Putamen (tissue), 1 donor: ENCODE measurements at places on chromosomes 7 and 10.
A peak's percentile ranks its signal among the peaks of the same experiment; 100 is the strongest.

DNA sequence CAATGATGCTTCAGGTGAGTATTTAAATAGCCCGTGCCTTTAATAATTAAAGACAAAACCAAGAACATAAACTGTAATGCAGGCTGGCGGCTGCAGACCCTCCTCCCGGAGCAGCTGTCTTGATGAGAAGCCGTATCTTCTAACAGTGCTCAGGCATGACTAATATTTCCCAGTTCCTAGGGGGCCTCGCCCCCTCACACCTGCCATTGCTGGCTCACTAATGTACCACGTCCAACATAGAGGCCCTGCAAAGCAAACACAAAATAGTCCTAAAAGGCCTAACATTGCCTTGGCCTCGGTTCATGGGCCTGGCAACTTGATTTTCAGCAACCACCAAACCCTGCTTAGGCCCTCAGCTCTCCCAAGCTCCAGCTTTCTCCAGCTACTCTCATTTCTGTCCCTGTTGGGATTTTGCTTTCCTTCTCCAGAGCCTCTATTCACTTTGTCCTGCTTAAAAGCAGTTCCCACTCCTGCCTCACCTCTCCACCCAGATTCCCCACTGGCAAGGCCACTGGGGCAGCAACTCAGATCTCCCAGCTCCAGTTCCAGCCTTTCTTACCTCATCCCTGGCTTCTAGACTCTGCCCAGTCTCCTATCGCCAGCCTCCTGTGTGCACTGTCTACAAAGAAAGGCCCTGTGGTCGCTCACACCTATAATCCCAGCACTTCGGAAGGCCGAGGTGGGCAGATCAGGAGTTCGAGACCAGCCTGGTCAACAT is 16.2 kb downstream of the SORBS1 start:
- no peak for DNase-seq

DNA sequence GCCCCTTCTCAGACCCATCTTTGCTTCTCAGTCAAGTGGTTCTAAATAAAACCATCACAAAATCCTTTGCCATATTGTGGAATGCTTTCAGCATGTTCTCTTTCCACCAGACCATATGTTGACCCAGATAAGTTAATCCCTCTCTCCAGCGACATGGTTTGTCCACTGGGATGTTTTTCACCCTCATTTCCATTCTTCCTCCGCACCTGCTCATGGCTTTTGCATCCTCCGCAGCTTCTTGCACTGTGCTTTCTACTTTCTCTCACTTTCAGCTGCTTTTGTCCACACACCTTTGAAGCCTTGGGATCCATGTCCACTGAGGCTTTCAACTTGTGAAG is 52.3 kb upstream of the WAC start:
- no peak for DNase-seq

DNA sequence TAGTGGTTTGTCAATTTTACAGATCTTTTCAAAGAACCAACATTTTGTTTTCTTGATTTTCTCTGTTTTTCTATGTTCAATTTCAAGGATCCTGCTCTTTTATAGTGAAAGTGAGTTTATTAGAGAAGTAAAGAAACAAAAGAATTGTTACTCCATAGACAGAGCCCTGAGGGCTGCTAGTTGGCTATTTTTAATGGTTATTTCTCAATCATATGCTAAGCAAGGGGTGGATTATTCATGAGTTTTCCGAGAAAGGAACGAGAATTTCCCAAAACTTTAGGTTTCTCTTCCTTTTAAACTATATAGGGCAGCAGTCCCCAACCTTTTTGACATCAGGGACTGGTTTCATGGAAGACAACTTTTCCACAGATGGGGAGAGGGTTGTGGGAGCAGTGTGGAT is 165.0 kb downstream of the CCSER2 start:
- DNase-seq: no peak

GRCh38 chr7:150848561-150849115 is 3.7 kb upstream of the AOC1 start:
- no peak for DNase-seq

DNA sequence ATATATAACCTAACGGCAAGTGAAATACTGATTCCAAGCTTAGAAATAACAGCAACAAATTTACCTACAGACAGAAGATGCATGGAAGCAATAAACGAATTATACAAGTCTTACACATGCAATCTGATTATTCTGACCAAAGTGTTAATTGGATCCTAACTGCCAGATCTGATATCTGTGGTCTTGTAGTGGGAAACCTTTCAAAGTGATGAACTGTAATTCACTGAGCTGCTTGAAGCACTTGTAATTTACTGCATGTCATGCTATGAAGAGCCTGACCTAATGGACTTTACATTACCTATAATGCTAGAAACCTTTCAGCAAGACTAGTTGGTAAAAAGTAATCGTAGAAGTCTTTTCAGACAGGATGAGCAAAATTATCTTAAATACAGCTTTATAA is 205.6 kb downstream of the FOXP2 start:
- no peak for DNase-seq

DNA sequence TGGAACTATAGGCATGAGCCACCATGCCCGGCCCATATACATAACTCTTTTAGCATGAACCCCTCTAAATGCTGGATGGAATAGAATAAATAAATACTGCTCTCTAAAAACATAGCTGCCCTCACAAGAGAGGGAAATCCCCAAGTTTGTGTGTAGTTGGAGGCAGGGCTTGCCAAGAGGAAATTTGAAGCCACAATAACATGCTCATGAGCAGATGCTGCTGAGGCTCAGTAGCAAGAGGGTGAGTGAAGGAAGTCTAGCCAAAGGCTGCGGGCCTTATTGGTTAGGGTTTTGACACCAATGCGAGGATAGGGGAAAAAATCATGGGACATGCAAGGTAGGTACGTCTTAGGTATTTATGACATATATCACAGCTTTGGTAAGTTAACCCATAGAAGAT is 17.3 kb downstream of the TPK1 start:
- DNase-seq: no peak

DNA sequence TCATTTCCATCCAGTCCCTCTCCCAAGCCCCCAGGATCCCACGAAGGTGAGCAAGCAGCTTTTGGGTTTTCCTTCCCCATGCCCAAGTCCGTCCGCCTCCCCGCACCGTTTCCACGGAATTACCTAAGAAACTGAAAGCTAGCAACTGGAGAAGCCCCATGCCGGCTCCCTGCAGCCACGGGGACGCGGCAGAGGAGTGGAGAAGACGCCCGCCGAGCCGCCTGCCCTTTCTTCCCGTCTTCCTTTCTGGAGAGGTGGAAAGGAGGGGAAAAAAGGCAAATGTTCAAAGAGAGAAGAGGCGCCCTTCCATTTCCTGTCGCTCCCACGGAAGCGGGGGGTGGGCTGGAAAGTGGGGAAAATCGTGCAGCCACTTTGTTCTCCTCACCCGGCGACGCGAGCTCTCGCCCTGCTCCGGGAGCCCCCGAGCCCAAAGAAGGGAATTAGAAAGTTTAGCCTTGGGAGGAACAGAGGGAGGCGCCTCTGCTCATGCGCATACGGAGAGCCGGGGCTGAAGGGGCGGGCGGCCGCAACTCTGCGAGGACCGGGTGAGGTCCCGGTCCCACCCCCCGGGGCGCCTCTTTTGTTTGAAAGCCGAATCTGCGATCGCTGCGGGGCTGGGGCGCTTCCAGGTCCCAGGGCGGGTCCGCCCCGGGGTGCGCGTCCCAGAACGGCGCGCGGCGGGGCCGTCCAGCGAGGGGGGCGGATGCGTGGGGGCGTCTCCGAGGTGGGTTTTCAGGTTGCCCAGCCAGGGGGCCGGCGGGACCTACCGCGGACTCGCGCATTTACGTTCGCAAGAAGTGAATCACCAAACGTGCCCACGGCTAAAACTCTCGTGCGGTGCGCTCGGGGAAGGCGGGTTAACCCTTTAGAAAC is at the start of gene LAMB1:
LAMB1 (minus strand) TSS at position 436 of the 873 bp plus-strand sequence; CDS start at position 160, 276 bp downstream.
- DNase-seq: no peak

DNA sequence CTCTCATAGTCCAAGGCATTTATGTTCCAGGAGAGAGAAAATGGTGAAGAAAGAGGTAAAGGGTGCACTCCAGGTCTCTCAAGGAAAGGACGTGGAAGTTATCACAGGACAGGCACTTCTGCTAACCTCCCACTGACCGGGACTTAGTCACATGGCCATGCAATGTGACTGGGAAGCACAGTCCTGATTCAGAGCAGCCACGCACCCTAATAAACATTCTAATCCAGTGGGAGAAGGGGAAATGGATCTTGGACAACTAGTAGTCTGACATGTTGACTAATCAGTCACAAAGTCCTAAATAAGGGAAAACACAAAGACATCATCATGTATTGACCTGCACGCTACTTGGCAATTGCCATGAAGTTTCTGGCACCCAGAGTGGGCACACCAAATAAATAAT is 417.5 kb upstream of the ZMIZ1 start:
- DNase-seq: no peak

- no peak for DNase-seq
These were observed 560.2 kb downstream of the CALN1 start for GRCh38 chr7:71851776-71852498.

DNA sequence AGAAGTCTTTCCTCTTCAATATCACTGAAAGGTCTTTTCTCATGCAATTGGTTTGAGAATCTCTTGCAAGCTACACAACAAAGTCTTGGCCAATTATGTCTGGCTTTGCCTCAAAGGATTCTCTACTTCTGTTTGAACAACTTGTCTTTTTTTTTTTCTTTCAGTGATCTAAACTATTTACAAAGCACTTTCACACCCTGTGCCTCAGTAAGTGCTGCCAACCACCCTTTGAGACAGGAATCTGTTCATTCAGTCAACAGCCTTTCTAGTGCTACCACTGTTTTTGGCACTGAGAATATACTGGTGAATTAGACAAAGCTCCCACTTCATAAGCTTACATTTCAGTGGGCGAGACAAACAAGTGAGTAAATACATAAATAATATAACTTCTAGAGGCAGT is 26.9 kb upstream of the SDK1 start:
- no peak for DNase-seq

DNA sequence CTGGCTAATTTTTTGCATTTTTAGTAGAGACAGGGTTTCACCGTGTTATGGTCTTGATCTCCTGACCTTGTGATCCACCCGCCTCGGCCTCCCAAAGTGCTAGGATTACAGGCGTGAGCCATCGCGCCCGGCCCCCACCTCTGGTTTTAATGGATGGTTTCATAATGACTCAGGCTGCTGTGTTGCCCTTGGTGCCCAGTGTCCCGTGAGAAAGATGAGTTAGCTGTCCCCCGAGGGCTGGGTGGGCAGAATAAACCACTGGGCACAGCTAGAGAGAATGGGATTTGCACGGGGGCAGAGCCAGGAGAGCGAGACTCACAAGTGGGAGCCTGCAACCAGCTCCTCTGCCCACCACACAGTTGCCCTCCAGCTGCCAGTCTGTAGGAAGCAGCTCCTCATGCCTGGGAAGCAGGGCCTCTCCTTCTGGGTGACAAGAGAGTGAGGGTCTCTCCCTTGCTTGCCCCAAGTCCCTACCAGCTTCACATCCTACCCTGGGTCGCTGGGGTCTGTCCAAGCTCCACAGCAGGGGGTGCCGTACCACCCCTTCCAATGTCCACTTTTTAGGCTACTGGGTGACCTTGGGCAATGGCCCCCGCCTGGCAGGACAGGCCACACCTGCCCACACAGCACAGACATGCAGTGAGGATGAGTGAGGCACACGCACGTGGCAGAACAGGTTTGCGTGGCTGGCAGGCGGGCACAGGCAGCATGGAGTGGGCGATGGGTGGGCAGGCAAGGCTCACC is 16.1 kb upstream of the NDST2 start:
- DNase-seq: no peak

GRCh38 chr7:158705234-158705850 is 738 bp upstream of the NCAPG2 start:
- DNase-seq: peak; percentile 25

- DNase-seq: no peak
These were observed 140.0 kb upstream of the TCERG1L start for GRCh38 chr10:131451407-131452015.

- DNase-seq: peak; percentile 25
These were observed 109.6 kb downstream of the WNT2 start for GRCh38 chr7:117212969-117213877.

DNA sequence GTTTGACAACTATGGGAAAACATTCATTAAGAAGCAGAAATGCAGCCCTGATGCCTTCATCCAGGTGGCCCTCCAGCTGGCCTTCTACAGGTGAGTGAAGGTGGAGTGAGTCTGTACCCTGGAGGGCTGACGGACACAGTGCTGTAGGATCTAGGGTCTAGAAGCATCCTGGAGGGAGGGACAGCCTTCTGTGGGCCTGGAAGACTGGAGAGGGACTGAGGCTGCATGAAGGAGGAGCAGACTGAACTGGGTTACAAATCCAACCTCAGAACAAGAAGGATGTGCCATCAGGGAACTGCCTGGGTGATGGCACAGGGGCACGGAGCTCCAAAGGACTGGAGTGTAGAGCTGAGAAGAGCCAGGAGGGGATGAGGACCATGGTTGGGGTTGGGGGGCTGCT is 27.5 kb upstream of the C10orf53 start:
- no peak for DNase-seq

GRCh38 chr7:2210551-2211258 is 22.0 kb downstream of the MAD1L1 start:
- no peak for DNase-seq

GRCh38 chr10:9339716-9340115 is 1285.2 kb downstream of the GATA3 start:
- DNase-seq: no peak

- no peak for DNase-seq
These were observed 74.8 kb upstream of the HDAC9 start for GRCh38 chr7:18420748-18421147.

DNA sequence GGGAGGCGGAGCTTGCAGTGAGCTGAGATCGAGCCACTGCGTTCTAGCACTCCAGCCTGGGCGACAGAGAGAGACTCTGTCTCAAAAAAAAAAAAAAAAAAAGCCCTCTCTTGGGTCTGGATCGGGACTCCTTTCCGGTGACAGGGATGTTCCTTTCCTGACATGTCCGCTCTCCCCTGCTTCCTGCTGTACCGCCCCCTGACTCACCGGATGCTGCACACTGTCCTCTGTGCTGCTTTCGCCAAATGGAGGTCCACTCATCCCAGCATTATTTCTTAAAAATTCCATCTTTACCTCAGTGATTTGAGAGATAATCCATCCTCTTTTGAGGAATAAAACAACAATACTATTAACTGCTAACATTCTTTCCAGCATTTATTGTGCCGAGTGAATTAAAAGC is 113.8 kb upstream of the EEPD1 start:
- DNase-seq: no peak

DNA sequence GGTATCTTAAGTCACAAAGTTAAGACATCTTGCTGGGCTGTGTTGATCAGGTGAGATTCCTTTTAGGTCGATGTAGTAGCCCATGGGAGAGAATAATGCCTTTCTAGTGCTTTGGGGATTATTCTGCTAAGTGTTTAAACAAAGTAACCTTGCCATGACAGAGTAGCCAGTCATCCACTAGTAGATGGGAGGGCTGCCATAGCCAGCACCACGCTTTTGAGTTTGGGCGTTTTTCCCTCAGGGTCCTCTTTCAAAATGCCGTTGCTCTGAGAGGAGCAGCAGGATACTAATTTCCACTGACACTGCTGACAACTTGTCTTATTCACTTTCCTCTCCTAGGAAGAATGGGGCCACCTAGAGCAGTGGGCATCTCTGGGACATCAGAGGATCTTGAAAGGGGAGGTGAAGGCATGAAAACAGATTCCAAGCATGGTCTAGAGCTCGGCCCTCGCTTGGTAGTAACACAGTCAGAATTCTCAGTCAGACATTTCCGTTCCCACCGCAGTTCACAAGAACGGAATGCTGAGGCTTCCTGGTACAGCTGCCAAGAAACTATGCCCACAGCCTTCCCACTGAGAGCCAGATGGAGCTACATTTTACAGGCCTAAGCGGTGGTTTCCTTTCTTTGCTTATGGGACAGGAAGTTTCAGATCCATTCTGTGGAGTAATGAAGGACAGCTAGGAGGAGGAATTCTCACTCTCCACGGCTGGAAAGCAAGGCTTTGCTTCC is 15.3 kb upstream of the RSU1 start:
- DNase-seq: no peak

GRCh38 chr7:44811571-44811970 is 15.1 kb downstream of the PPIA start:
- DNase-seq: no peak
